ENCODE measurements at places on chromosomes 11 and 22.

DNA sequence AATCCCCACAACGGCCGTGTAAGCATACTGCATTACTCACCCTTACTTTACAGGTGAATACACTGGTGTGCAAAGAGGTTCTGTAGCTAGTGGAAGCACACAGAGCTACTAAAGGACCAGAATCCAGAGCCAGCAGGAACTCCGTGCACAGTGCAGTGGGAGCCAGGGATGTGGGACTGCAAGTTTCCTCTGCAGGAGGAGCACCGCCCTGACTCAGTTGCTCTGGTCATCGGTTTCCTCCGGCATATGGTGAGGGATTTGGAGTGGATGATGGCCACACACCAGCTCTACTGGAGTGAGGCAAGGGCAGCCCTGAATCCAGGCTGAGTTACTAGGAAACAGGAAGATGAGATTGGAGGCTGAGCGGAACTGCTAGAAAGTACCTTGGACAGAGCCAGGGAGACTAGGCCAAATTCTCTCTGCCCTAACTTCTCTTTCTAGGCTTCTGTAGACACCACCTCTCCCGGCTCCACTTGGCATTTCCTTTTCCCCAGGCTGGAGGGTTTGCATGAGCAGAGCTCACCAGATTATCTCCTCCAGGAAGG is 18.2 kb upstream of the C22orf42 start:
- DNase-seq, result no peak

DNA sequence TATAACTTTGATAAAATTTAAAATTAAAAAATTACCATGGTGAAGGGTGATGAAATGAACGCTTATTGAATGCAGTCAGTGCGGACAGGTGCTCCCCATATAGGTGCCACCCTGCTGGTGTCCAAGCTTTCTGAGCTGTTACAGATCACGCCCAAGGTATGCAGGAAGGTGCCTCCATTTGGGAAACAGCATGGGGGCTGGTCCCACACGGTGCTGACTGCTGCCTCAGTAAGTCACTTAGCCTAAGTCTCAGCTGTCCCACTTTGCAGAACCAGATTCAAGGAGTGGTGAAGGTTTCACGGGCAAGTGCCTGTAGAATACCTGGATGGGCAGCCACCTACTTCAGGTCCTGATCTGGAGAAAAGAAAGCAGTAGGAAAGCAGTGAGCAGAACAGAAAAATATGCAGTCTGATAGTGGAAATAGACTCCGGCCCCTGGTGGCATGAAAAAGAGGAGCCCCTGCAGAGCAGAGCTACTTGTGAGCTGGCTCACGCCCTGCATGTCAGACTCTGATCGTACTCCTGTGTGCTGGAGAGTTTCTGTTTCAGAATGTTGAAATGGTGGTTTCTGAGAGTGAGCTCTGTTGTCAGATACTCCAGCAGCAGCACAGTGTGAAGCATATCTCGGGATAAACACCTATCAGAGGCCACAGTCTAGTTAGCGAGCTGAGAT is 33.2 kb downstream of the ADORA2A start:
- no peak for DNase-seq

GRCh38 chr22:45656577-45656976 is 15.1 kb upstream of the ATXN10 start:
- peak; percentile 64 for DNase-seq

DNA sequence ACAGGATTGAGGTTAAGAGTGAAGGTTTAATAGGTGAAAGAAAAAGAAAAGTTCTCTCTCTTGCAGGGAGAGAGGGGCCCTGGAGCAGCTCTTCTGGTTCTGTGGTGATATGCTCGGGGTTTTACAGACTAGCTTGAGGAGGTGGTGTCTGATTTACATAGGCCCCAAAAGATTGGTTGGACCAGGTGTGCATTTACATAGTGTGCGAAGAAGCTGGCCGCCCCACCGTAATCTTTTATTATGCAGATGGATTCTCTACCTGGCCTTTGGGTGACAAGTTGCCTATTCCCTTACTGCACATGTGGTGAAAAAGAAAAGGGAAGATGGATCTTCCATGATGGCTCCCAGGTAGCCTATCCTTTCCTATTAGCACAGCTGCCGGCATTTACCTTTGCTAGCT is 219.9 kb upstream of the GRIA4 start:
- no peak for DNase-seq

DNA sequence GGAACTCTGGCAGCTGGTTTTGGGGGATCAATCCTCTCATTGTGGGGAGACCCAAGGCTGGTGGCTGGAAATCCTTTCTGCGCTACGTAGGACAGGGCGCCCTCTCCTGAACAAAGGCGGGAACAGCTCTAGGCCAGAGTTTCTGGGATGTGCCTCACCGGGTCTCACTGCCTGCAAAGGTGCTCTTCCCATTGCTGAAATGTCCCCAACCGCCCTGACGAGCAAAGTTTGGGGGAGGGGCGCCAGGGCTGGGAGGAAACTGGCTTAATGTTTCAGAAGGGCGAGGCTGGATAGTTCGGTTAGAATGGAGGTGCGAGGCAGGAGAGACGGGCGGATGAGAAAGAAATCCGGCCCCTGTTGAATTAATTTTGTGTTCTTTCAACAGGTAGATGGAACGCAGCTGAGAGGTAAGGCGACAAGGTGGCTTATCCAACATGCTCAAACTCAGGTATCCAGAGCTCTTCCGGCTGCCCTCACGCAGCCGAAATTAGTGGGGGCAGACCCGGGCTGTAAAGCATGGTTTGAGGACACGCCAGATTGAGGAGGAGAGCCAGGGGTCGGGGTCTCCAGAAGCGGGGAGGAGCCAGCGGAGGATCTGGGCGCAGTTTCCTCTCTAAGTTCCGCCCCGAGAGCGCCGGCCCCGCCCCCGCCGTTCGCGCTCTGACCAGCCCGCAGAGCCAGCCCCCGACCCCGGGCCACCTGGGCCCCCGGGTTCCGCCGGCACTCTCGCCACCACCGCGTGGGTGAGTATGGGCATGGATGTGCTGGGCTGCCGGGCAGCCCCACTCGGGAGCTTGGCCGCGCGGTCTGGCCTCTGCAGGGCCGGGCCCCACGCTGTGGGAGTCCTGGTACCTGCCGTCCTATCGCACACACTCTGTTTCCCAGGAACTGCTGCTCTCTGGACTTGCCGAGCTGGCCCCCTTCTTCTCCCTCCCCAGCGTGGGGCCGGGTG is at the start of gene PGAP2:
TSS of gene PGAP2 (plus strand) at position 652 of the 952 bp plus-strand sequence. CDS start 2,700 bp downstream, outside the sequence.
- peak; percentile 44 for DNase-seq

- peak; percentile 52 for DNase-seq
Observed at GRCh38 chr11:36409152-36409816, 100.8 kb downstream of the TRAF6 start.
